ENCODE measurements at places on chromosomes 1 and 21.

- no peak for DNase-seq
Observed at GRCh38 chr1:58782178-58783089, 1.4 kb downstream of the JUN start.

- DNase-seq, result no peak
Observed at GRCh38 chr1:10674222-10674621, 122.2 kb downstream of the CASZ1 start.

GRCh38 chr1:19869929-19870328 lies 12.3 kb upstream of the OTUD3 start:
- DNase-seq, result no peak

DNA sequence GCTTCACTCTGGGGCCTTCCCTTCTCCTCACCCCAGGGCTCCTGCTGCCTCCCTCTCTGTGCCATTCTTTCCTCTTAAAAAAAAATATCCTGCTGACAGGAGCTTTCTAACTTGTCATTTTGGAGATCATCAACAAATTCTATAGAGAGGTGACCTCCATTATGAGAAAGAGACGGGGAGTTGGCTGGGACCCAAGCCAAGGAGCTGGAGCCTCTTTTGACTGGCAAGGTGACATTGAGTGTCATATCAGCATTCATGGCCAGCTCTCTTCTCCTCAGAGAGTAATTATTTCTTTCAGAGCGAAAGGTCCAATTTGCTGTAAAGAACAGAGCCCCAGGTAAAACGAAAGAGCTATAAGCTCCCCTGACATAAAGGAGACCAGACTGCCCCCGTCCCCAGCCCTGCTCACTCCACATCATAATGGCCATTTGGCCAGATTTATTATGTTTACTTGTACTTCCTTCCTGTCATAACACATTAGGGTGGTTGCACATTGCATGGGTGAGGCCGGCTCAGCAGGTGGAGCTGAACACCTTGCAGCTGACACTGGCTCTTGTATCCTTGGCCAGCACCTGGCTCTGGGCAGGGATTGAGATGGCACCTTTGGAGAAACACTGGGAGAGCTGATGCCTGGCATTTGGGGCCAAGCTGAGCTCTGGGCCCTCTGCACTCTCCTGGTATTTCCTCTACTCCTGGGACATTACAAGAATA lies 404.0 kb upstream of the VAMP3 start:
- DNase-seq, result no peak

GRCh38 chr1:165109013-165109412 lies 247.5 kb downstream of the LMX1A start:
- DNase-seq, result no peak

DNA sequence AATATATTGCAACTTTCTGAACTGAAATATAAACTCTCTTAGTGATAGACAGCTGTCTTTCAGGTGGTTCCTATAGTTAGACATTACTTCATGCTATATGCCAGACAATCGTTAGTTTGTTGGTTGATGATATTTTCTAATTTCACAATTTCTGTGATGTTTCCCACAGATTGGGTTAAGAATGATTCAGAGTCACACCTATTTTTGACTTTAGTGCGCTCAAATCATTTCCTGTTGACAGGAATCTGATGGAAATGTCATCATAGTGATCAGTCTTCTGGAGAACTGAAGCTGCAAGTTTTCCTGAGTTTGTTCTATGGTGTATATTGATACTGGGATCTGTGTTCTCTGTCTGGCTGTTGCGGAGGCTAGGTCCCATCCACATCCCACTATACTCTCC lies 119.7 kb downstream of the C1orf21 start:
- no peak for DNase-seq

DNA sequence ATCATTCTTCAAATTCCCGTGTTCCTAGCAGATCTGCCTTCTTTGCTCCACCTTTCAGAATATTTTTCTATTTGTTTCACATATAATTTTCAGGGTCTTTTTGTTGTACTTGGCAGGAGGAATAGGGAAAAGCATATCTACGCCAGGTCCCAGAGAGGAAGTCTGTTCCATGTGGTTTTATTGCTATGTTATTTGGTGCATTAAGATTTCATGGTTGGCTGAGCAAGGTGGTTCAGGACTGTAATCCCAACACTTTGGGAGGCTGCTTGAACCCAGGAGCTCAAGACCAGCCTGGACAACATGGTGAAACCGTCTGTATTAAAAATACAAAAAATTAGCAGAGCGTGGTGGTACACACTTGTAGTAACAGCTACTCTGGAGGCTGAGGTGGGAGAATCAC lies 36.1 kb downstream of the COL6A1 start:
- no peak for DNase-seq

DNA sequence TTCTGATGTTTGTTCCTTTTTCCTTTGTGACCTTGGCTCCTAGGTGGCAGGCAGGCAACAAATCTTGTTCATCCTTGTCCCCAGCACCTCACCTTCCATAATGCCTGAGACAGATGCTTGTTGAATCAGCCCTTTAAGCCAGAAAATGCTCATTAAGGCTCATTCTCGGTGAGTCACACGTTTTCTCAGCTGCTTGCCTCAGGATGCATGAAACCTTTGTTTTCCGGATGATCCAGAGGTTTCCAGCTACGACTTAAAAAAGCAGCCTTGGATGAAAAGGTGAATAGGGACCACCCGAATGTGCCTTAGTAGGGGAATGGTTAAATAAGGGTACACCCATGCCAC lies 4.6 kb upstream of the ATP13A2 start:
- DNase-seq, result no peak

- DNase-seq, result no peak
Observed at GRCh38 chr1:84174051-84174556, 30.0 kb downstream of the PRKACB start.

GRCh38 chr1:195332102-195332501 lies 1276.1 kb downstream of the KCNT2 start:
- DNase-seq, result no peak

GRCh38 chr1:66945316-66945715 lies 20.5 kb downstream of the MIER1 start:
- DNase-seq, result no peak

DNA sequence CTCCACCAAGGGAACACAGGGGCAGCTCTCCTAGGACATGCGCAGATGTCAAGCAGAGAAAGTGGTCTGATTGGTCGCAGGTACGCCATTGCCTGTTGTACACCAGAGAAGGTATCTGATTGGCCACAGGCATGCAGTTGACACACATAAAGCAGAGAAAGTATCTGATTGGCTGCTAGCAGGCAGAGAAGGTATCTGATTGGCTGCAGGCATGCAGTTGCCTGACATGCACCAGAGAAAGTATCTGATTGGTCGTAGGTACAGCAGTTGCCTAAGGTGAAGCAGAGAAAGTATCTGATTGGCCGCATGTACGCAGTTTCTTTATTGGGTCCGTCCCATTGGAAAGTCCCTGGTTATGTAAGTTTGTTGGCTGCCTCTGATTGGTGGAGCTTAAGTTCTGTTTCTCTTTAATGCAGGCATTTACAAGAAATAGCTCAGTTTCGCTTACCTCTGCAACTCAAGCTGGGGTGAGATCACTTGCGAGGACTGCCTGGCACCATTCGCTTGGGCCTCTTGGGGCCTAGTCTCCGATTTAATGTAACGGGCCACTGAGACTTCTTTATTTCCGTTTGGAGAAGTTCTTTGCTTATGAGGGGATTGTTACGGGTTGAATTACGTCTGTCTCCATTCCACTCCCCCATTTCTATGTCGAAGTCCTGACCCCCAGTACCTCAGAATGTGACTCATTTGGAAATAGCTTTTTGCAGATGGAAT lies 74.2 kb downstream of the SIK1 start:
- DNase-seq, result no peak

DNA sequence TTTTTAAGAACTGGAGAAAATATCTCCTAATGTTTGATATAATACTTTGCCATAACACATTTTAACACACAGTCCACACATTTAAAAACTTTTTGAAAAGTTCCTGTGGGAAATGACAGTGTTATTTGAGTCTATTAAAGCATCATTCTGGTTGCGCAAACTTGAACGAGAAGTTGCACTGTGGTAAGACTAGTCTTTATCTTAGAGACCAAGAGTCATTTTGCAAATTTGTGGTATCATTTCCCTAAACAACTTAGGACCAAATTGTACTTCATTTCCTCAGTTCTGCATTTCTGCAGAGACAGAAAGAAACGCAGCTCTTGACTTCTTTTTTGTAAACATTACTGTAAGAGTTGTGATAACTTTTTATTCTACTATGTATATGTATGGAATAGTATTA lies at the start of gene RGS18:
Gene RGS18, plus strand, starts transcription at position 282 of the 400 bp plus-strand sequence. CDS start 176 bp downstream, outside the sequence.
- DNase-seq, result peak; percentile 98

DNA sequence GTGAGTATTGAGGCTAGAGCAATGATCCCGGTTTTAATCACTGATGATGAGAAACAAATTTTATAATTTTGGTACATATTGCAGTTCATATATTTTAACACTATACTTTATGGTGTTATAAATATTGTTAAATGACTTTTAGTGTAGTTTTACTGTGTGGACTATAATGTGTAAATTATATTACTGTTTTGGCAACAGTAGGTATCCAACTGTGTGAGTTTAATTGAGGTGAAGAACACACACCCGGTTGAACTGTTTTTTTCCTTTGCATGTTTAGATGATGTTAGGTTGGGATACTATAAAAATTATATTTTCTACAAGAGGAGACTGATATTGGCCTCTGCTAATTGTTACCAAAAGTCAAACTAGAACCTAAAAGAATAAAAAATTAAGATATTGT lies 166.5 kb downstream of the SDCCAG8 start:
- DNase-seq, result no peak

DNA sequence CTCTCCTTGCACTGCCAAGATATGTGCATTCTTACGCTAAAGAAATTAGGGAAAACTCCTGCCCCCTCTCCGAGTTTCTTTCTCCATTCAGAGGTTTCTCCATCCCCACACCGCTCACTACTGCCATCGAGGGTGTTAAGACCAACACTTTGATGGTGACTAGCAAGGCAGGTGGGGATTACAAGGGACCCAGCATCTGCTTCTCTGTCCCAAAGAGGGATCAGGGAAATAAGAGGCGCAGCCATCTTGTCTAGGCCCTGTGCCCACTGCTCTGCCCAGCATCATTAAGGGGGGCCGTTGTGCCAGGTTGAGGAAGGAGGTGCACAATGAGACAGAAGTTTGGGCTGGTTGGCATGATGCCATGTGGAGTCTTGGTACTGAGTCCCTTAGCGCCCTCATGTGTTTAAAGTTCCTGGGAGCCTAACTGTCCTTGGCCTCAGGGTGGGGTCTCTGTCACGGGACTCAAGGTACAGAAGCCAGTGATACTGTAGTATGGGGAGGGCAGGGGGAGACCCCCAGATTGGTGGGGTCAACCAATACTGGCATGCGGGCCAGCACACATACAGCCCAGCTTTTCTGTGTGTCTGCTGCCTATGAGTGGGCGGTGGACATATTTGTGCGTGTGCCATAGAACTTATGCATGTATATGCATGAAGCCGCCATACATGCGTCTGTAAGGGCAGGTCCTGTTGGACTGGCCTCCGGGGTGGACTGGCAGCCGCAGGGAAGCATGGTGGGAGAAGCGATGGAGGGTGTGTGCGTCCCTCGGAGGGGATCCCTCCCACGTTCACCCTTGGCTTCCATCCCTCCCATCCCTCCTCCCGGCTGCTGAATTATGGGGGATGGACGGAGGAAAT lies 5.5 kb downstream of the EFNA3 start:
- DNase-seq, result peak; percentile 30

GRCh38 chr1:27618341-27619082 lies 14.6 kb upstream of the AHDC1 start:
- DNase-seq, result peak; percentile 81

- DNase-seq, result no peak
Observed at GRCh38 chr1:10726355-10726754, 70.1 kb downstream of the CASZ1 start.

DNA sequence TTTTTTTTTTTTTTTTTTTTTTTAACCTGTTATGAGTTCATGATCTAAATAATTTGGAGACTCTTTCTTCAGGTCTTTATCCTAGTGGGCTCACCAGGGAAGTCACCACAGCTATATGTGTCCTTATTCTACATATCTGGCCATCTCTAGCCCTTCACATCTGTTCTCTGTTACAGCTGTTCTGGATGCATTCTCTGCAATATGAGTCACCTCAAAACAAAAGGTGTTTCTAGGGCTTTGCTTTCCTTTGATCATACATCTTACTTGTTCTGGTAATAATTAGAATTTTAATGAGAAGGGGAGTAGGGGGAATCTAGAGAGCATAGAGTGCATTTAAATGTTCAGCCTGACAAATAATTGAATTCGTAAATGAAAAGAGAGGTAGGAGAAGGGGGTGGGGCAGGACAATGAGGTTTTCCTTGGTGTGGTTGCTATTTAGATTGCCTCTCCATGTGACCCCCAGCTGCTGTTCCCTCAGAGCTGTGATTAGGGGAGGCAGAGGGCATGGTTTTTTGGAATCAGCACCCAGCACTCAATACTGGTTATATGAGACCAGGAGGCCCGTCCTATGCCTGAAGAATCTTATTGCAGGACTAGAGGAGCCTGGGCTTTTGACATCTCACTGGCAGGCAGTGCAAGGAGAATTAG lies 8.0 kb downstream of the SYT6 start:
- DNase-seq, result no peak

DNA sequence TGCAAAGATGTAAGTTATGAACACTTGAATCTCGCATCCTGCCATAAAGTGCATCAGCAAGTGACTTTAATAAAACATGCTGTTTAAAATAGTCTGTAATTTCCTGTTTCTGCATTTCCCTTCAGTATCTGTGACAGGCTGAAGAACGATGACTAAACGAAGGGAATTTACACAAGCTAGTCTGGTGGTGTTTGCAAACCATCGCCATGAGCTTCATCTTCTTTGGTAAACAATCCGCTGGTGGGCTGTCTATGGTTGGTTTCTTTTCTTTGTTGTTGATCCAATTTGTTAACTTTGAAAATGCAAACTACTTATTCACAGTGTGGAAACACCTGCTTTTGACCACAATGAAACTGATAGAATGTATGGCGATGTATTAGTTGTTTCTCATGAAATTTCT lies 13.9 kb downstream of the SERTAD4 start:
- no peak for DNase-seq

GRCh38 chr1:178543290-178543607 lies 30.3 kb downstream of the TEX35 start:
- no peak for DNase-seq

DNA sequence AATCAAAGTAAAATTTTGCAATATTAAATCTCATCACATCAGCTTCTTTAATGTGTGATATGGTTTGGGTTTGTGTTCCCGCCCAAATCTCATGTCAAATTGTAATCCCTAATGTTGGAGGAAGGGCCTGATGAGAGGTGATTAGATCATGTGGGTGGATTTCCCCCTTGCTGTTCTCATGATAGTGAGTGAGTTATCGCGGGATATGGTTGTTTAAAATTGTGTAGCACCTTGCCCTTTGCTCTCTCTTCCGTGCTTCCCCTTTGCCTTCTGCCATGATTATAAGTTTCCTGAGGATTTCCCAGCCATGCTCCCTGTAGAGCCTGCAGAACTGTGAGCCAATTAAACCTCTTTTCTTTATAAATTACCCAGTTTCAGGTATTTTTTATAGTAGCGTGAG lies 131.9 kb downstream of the ZNF326 start:
- DNase-seq, result no peak

GRCh38 chr1:12552951-12553921 lies 64.8 kb downstream of the DHRS3 start:
- no peak for DNase-seq

- DNase-seq, result no peak
Observed at GRCh38 chr1:226798427-226799411, 59.6 kb upstream of the ITPKB start.

GRCh38 chr1:107344268-107344760 lies 203.5 kb downstream of the NTNG1 start:
- no peak for DNase-seq
